ENCODE measurements at places on chromosomes 2 and 18.

GRCh38 chr2:145751155-145751554, 1231.2 kb upstream of the ZEB2 start:
- no peak for DNase-seq

DNA sequence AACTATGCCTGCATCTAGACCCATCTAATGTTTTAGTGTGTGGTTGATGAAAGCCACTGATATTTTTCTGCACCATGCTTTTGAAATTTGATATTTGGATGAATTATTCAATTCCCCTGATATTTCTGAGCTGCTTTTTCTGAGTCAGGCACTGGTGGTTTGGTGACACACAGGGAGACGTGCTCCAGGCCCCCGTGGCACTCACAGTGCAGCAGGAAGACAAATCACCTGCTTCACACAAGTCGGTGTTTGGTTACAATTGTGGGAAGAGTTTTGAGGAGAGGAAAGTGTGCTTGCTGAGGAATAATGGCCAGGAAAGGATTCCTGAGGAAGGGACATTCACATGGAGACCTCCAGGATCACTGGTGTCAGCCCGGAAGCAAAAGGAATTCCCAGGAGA, 179.7 kb downstream of the ACKR3 start:
- DNase-seq = no peak

DNA sequence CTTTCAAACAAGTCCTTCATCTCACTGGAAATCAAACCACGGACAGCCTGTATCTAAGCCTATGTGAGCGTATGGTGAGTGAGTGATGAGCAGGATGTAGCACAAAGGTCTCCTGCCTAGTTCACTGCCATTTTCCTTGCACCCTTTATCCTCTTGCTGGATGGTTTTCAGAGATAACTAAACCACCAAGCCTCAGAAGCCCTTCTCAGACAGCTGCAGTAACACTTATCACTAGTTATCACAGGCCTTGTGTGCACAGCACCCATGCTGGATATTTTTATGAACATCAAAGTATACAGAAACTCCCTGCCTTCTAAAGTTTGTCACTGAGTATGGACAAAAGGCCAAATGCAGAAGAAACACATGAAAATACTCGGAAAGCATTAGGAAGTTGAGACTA, 69.5 kb downstream of the C1D start:
- DNase-seq = no peak

- DNase-seq = no peak
These were observed 226.8 kb downstream of the RND3 start for GRCh38 chr2:150260636-150261035.

DNA sequence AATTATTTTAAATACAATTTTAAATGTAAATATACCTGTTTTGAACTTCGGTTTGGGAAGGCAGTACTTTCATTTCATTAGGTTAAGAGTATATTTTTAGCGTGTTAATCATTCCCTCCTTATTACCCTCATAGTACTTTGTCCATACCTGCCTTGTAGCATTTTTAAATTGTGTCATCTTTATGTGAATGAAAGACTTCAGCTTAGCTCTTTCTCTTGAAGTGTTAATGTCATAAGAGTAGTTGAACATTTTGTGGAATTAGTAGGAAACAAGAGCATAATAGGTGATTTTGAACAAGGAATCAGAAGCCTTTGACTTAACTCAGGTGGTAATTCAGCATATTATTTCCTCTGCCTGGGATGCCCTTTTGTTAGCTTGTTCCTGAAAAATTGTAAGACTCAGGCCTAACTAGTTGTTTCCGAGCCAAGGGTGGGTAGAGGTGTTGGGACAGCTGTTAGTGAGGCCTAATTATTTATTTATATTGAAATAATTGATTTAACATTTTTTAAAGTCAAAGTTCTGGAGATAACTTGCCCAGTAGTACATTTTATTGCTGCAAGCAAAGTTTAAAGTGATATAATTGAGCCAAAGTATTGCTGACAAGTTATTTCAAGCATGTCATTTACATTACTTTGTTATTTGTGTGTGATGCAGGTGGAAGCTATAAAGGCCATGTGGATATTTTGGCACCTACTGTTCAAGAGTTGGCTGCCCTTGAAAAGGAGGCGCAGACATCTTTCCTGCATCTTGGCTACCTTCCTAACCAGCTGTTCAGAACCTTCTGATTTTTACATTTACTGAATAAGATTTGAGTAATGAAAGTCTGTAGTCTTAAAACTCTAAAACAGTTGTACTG, 38.7 kb downstream of the DDX1 start:
- no peak for DNase-seq

GRCh38 chr18:45518311-45519155, 96.7 kb upstream of the SLC14A2 start:
- DNase-seq = no peak

DNA sequence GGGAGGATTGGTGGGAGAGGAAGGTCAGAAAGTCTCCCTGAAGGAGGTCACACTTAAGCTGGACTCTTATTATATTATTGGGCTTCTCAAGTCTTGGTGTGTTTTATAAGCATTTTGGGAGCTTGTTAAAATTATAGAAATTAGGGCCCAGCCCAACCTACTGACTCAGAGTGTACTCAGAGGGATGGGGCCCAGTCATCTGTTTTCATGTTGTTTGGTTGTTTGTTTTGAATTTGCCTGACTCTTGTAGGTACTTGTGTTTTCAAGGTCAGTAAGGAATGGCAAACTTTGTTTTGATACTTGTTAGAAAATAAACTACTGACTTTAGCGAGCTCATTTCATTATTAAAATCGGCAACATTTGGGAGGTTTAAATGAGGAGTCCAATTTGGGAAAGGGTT, 152.0 kb downstream of the INSIG2 start:
- DNase-seq = no peak

GRCh38 chr2:189521699-189522434, 58.7 kb downstream of the SLC40A1 start:
- DNase-seq = no peak

GRCh38 chr2:54957321-54957999, 92.8 kb downstream of the RTN4 start:
- no peak for DNase-seq

- no peak for DNase-seq
These were observed 206.8 kb upstream of the ERBB4 start for GRCh38 chr2:212745359-212745758.

GRCh38 chr2:196409376-196409775, 230.1 kb upstream of the CCDC150 start:
- DNase-seq = no peak

GRCh38 chr18:9055185-9055584, 47.3 kb upstream of the NDUFV2 start:
- DNase-seq = no peak

GRCh38 chr2:12293874-12294273, 422.9 kb upstream of the TRIB2 start:
- no peak for DNase-seq

DNA sequence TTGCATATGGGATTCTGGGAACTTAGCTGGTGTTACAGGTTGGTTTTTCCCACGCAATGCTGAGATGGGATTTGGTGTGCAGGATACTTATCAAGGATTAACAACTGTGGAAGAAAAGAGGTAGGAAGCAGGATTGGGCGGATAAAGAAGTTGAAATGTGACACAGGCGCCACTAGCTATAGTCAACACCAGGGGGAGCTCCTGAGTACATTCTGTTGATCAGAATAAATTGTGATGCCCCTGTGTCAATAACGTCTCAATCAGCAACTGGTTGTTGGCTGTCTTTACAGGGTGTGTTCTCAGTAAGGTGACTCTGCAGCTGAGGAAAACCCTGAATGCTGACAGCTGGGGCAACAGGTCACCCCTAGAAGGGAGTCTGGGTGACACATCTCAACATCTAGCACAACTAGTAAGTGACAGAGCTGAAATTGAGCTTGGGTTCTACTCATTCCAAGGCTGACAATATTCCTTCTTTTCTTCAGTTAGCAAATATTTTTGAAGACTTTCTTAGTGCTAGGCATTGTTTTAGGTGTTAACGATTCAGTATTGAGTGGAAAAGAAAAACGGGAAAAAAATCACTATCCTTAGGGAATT, 143.0 kb downstream of the ARL6IP6 start:
- no peak for DNase-seq

GRCh38 chr2:217254111-217254510, 394.2 kb upstream of the TNP1 start:
- DNase-seq = no peak

DNA sequence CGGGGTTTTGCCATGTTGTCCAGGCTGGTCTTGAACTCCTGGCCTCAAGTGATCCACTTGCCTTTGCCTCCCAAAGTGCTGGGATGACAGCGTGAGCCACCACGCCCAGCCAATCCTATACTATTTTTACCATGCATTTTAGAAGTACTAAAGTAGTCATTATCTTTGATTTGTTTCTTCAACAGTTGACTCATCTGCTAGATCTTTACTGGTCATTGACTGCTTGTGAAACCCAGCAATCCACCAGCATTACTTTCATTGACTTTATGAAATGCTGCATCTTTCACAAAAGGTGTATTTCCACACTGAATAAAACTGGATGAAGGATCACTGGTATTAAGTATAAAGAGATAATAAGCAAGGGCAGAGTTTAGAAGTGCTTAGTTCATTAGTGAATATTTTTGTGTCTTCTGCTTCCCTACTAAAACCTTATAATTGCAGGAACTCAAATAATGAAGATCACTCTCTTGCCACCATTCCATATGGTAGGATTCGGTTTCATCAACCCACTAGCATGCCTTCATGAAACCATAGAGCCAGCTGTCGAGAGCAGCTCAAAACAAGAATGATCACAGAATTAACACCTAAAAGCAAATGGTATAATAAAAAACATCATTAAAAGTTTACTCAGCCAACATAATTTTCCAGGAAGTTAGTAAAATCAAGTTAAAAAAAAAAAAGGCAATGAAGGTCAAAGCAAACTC, 33.1 kb downstream of the IRS1 start:
- DNase-seq = no peak

GRCh38 chr2:60215386-60215901, 338.0 kb downstream of the BCL11A start:
- no peak for DNase-seq

DNA sequence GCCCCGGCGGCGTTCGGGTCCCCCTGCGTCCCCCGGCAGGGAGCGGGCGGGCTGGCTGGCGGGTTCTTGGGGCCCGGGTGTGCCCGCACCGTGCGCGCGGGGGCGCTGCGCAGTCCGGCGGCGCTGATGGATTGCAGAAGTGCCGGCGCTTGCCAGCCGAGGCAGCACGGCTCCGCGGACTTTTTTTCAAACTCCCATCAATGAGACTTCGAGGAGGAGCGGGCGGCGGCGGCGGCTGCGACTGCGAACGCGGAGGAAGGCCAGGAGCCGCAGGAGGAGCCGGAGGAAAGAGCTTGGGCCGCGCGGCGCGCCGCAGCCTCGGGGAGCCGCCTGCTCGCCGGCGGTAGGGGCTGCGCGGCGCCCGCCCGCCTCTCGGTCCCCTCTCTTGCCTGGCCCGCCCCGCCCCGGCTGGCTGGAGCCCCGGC, at the start of gene GLI2:
Gene GLI2, plus strand, starts transcription at position 123 of the 425 bp plus-strand sequence. CDS start 61,453 bp downstream, outside the sequence.
- DNase-seq = no peak

DNA sequence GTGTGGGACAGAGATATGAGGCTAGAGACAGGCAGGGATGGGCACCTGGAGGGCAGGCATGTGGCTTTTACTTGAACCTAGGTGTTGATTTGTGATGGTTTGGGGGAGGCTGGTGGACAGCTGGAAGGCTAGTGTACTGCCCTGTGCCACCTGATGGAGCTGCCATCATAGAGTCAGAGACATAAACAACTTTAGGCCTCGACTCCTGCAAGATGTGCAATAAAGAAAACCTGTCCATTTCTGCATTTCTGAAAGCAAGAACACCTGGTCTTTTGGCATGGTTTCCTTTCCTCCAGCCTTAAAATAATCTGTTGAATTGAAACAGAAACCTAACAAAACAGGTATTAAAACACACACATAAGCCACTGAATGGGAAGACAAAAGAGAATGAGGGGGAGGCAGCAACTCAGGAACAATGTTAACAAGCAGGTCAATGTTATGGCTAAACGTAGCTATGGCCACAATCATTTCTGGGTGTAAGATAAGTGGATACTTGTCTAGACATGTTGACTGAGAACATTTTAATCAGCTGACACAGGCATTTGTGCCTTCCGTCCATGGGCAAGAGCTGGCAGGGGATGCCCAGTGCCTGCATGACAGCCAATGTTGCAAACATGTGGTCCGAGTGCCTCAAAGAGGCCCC, 87.8 kb downstream of the KCTD1 start:
- no peak for DNase-seq

- no peak for DNase-seq
These were observed 137.3 kb upstream of the FHL2 start for GRCh38 chr2:105536175-105536574.

DNA sequence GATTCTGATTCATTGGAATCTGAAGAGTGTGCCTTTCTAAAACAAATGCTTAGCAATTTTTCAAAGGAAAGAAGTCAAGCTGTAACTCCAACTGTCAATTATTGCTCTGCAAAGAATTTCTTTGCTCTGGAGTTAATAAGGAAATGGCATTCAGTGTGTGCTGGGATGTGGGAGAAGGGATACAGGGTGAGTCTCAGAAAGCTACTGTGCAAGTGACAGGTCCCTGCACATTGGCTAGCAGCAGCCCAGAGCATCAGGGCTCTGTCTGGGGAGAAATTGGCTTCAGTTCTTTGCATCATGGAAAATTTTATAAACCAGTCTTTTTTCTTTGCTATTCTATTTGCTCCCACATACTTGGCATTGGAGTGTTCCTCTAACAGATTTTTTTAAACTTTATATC, 1.1 kb upstream of the SYT4 start:
- no peak for DNase-seq

DNA sequence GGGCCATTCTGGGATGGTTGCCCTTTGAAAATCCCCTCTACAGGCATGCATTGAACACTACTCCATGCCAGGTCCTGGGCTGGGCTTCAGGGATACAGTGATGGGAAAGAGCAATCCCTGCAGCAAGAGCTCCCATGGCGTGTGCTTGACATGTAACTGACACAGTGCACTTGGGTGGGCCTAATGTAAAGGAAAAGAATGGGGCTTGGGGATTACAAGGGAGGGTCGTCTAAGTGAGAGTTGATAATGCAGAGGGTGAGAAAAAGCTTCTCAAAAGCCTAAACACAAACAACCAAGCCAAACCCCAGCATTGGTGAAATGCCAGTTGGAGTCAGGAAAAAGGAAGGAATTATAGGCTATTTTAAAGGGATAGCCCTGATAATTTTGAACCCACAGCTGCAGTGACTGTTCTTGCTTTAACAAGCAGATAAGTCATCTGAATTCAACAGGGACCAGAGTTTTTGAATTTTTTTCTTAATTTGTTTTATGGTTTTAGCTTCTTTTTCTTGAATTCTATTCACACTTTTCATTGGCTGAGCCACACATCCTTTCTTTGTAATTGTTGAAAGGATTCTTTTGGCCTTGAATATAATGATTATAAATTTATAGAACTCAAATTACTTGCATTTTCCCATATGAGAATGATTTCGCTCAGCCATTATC, 308.7 kb downstream of the LPIN1 start:
- DNase-seq = no peak

- peak; percentile 23 for DNase-seq
These were observed 13.1 kb upstream of the ACTR3 start for GRCh38 chr2:113876503-113877387.
